ENCODE measurements at places on chromosomes 5 and 9.

DNA sequence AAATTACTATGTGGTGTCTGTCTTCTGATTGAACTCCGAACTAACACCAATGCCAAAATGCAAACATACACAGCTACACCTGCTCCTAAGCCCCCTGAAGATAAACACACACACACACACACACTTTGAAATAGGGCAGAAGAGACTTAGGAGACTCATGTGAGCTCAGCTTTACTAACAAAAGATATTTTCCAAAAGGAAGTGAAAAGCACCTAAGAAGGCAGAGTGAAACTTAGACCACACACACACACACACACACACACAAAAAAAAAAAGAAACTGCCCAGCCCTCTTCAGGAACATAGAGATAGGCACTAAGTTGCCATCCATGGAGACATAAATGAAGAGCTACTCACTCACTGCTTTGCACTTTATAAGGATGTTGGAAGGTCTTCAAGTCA lies 45.2 kb upstream of the APC start:
- no peak for DNase-seq

DNA sequence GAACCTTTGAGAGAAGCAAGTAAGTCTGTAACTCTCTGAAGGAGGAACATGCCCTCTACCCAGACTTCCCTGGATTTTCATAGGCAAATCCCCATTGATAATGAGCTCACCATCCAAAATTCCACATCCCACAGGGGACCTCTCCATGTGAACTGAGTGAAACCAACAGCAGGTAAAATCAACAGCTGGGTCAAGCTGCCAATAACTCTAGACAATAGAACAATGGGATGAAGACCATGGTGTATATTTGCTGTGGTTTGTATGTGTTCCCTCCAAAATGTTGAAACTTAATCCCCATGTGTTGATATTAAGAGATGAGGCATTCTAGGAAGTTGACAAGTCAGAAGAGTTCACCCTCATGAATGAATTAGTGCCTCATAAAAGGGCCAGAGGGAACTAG lies 110.2 kb upstream of the MYO10 start:
- no peak for DNase-seq

DNA sequence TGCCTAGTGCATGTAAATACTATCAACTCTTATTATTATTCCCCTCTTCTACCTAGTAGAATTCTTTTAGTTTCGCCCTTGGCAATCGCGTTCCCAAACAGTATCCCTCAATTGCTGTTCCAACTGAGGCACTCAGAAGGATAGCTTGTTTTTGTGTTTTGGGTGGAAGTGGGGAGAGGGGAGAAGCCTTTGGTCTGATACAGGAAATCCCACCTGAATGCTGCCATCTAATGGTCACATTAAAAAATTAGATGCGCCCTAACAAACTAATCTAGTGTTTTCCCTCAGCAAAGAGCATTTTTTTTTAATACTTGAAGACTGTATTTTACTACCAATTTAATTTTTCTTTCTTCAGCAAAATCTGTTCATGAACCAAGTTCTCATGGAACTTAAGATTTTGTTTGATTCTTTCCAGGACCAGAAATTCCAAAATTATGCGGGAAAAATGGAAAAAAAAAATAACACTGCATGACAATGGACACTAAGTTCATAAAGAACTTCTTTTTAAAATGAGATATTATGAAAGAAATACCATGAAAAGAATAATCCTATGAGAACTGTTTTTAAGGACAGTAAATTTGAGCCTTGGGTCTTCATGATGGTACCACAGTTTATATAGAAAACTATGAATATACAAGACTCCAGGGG lies 22.2 kb upstream of the GLDC start:
- peak; percentile 60 for DNase-seq

DNA sequence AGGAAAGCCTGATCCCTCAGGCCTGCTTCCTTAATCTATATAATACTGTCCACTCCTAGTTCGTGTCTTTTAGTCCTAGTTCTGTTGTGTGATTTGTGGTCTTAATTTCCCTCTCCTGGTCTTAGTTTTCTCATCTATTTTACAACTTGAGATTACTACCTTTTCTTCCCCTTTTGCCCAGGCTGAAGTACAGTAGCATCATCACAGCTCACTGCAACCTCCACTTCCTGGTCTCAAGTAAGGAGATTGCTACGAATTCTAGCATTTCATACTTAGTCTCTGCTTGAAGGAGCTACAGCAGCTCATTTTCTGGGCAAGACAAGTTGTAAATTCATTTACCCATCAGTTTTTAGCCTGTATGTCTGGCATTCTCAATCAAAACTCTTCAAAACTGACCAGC lies 5.5 kb downstream of the TRIM32 start:
- no peak for DNase-seq

DNA sequence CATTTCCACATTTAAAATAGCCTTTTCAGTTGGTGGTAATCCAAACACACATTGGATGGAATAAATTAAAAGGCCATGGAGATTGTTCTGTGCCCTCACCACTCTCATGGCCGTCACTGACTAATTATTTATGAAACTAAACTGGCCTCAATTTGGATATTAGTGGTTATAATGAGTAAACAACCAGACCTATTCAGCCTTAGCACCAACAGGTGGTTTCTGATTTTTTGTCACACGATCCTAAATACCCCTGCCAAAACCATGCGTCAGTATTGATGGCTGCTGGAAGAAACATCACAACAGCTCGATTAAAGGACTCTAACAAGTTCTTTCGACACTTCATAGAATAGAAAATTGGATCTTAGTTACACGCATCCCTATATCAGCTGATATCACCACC lies 276.0 kb upstream of the DAP start:
- no peak for DNase-seq

Measured in D341Med (cell line).